Stromal cell of bone marrow (primary cell): ENCODE measurements at places on chromosomes 4 and X.

DNA sequence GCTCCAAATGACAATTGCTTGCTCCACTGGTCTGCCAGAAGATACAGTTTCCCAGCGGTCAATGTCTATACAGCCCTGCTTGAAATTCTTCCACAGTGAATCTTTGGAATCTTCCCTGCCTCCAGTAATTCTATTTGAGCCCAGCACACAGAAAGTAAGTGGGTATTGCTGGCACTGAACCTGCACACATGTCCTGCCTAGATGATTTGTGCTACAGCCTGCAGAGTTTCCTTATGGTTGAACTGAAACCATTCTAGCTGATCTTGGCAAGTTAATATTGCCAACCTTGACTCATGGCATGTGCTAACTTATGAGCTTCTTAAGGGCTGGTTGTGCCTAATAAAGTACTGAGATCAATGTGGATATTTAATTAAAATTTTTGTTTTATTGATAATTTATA lies 553.8 kb upstream of the GNPDA2 start:
- no peak for DNase-seq

- peak; percentile 79 for DNase-seq
Measured at GRCh38 chr4:85790582-85790981, 315.6 kb downstream of the ARHGAP24 start.

DNA sequence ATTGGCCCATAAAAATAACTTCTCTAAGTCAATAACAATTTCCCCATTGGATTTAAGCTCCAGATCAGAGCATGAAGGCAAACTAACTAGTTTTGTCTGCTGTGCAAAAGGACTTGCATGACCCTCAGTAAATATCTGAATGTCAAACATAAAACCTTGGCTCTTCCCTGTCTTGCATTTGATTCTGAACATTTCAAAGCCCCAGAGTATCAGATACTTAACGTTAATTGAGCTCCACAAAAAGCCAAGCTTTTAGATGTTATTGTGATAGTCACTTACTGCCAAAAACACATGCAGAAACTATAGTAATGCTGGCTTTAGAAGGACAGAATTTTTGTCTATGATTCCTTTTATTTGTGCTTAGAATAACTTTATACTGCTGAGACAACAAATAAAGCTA lies 664.2 kb downstream of the ADGRL3 start:
- DNase-seq: no peak

GRCh38 chrX:103626855-103627254 lies 1.9 kb upstream of the TCEAL1 start:
- no peak for DNase-seq

DNA sequence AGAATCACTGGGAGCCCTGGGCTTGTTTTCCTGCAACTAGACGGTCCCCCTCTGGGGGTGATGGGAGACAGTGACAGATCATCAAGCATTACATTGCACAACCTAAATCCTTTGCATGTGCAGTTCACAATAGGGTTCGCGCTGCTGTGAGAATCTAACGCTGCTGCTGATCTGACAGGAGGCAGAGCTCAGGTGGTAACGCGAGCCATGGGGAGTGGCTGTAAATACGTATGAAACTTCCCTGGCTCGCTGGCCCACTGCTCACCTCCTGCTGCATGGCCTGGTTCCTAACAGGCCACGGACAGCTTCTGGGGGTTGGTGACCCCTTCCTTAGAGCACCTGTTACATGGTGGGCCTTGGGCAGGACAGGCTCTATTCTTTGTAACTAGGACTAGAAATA lies 10.4 kb downstream of the PAQR3 start:
- DNase-seq: no peak

- no peak for DNase-seq
Measured at GRCh38 chr4:75040703-75041102, 107.8 kb downstream of the PARM1 start.

DNA sequence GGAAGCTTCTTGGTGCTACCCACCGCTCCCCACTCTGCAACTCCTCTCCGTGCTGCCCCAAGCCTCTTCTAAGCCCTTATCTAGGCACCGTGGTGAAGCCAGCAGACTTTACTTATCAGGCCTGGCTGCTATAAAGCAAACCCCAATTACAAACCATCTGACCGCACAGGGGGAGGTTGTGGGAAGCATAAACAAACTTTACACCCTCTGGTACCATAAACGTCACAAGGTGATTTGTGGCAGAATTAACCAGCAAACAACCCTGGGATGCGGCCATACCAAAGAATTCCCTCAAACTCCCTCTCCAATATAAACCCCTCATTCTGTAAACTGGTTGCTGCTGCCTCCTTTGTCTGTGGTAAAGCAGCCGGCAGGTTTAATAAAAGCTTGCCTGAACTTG lies 55.2 kb downstream of the MAGEC2 start:
- no peak for DNase-seq
